ENCODE measurements at places on chromosomes 13 and 19.
A peak's percentile ranks its signal among the peaks of the same experiment; 100 is the strongest.

- no peak overlapping the region for H3K4me3 ChIP-seq
- no peaks in the 10 kb centered on the region for H3K36me3 ChIP-seq
- H3K27me3 ChIP-seq = no peaks in the 10 kb centered on the region
- no peaks in the 10 kb centered on the region for H3K4me1 ChIP-seq
- no peak for DNase-seq
- no peak overlapping the region for H3K27ac ChIP-seq
Measured at GRCh38 chr13:69450245-69450644, 657.4 kb upstream of the ATXN8OS start.

GRCh38 chr19:4678881-4679790, 9.0 kb upstream of the MYDGF start:
- no peaks in the 10 kb centered on the region for H3K4me1 ChIP-seq
- no peak for DNase-seq
- H3K27ac ChIP-seq = no peak overlapping the region
- no peaks in the 10 kb centered on the region for H3K36me3 ChIP-seq
- H3K4me3 ChIP-seq = no peak overlapping the region

GRCh38 chr13:73169971-73170370, 111.2 kb downstream of the KLF5 start:
- DNase-seq = no peak
- H3K36me3 ChIP-seq = no peaks in the 10 kb centered on the region
- H3K27ac ChIP-seq = no peak overlapping the region
- no peak overlapping the region for H3K4me3 ChIP-seq
- H3K27me3 ChIP-seq = no peaks in the 10 kb centered on the region

- no peak overlapping the region for H3K27ac ChIP-seq
- no peaks in the 10 kb centered on the region for H3K36me3 ChIP-seq
- no peak for DNase-seq
- H3K27me3 ChIP-seq = no peaks in the 10 kb centered on the region
- H3K4me1 ChIP-seq = no peaks in the 10 kb centered on the region
Measured at GRCh38 chr19:3268326-3268725, 43.9 kb downstream of the CELF5 start.

DNA sequence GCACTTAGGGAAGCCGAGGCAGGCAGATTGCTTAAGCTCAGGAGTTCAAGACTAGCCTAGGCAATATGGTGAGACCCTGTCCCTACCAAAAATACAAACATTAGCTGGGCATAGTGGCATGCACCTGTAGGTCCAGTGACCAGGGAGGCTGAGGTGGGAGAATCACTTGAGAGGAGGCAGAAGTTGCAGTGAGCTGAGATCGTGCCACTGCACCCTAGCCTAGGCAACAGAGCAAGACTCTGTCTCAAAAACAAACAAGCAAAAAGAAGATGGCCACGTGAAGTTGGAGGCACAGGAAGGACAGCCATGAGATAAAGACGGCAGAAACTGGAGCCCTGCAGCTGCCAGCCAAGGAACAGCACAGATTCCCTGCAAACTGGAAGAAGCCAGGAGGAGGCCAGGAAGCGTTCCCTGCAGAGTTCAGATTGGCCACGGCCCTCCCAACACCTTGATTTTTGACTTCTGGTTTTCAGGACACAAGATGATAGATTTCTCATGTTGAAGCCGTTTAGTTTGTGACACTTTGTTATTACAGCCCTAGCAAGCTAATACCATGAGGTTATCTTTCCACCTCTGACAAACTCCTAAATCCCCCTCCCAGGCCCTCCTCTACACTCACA, 786.7 kb downstream of the UQCRFS1 start:
- no peaks in the 10 kb centered on the region for H3K36me3 ChIP-seq
- no peaks in the 10 kb centered on the region for H3K4me1 ChIP-seq
- no peaks in the 10 kb centered on the region for H3K27me3 ChIP-seq
- no peak overlapping the region for H3K4me3 ChIP-seq
- DNase-seq = no peak
- no peak overlapping the region for H3K27ac ChIP-seq

DNA sequence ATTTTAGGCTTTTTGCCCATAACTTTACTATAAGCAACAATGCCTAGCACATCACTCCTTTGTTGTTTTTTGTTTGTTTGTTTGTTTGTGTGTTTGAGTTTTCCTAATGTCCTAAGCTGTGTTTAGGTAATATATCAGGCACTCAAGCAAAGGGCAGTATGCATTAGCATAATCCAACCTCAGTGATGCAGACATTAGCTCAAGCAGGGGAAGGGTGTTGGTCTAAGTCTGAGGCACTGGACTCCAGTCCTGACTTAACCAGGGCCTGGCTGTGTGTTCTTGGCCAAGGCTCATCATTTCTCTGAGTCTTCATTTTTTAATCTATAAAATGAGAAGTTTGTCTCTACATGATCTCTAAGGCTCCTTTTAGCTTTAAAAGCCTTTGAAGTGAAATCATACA, 65.9 kb upstream of the RFC3 start:
- no peak overlapping the region for H3K27ac ChIP-seq
- no peaks in the 10 kb centered on the region for H3K36me3 ChIP-seq
- no peak overlapping the region for H3K4me3 ChIP-seq

- DNase-seq = no peak
- no peak overlapping the region for H3K4me3 ChIP-seq
- no peaks in the 10 kb centered on the region for H3K36me3 ChIP-seq
- peaks cover 8% of the 10 kb centered on the region for H3K27me3 ChIP-seq
- H3K4me1 ChIP-seq = peaks cover 6% of the 10 kb centered on the region
Measured at GRCh38 chr19:7638802-7639465, 2.0 kb downstream of the STXBP2 start.

- H3K27me3 ChIP-seq = no peaks in the 10 kb centered on the region
- no peak overlapping the region for H3K27ac ChIP-seq
- no peaks in the 10 kb centered on the region for H3K36me3 ChIP-seq
- DNase-seq = no peak
- no peaks in the 10 kb centered on the region for H3K4me1 ChIP-seq
Measured at GRCh38 chr19:2756921-2757881, 17.4 kb upstream of the SLC39A3 start.

- H3K36me3 ChIP-seq = no peaks in the 10 kb centered on the region
- DNase-seq = no peak
- H3K27ac ChIP-seq = no peak overlapping the region
- no peaks in the 10 kb centered on the region for H3K4me1 ChIP-seq
- H3K27me3 ChIP-seq = no peaks in the 10 kb centered on the region
- H3K4me3 ChIP-seq = no peak overlapping the region
Measured at GRCh38 chr19:31562966-31563612, 213.9 kb upstream of the TSHZ3 start.

GRCh38 chr13:50893211-50893852, 16.3 kb upstream of the RNASEH2B start:
- H3K27ac ChIP-seq = peak overlapping the region; percentile 27
- H3K36me3 ChIP-seq = no peaks in the 10 kb centered on the region
- peak overlapping the region; percentile 26 for H3K4me3 ChIP-seq
- DNase-seq = no peak

- no peak for DNase-seq
- no peak overlapping the region for H3K4me3 ChIP-seq
- no peaks in the 10 kb centered on the region for H3K4me1 ChIP-seq
- H3K27me3 ChIP-seq = no peaks in the 10 kb centered on the region
Measured at GRCh38 chr13:101556676-101557123, 104.2 kb downstream of the ITGBL1 start.

GRCh38 chr13:31042049-31042448, 109.6 kb downstream of the TEX26 start:
- no peak overlapping the region for H3K4me3 ChIP-seq
- DNase-seq = no peak
- peaks cover 33% of the 10 kb centered on the region for H3K4me1 ChIP-seq
- no peaks in the 10 kb centered on the region for H3K27me3 ChIP-seq
- H3K27ac ChIP-seq = no peak overlapping the region

- H3K27ac ChIP-seq = peak overlapping the region; percentile 98
- H3K4me1 ChIP-seq = peaks cover 34% of the 10 kb centered on the region
- peak overlapping the region; percentile 82 for H3K4me3 ChIP-seq
- no peaks in the 10 kb centered on the region for H3K27me3 ChIP-seq
- no peak for DNase-seq
- no peaks in the 10 kb centered on the region for H3K36me3 ChIP-seq
Measured at GRCh38 chr19:13152974-13153568, 2.9 kb downstream of the IER2 start.

DNA sequence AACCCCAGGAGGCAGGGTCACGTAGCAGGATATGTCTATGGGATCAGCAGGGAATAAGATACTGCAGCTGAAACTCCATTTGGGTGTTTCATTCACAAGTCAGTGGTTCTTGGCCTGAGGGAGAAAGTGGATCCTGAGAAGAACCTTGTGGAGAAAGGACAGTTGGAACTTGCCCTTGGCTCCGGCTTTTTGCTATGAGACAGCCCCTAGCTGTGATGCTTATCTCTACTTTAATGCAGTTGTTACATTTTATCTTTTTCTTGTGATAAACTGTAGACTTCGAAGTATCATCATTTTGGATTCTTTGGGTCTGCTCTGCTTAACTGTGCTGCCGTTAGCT, 6.0 kb upstream of the SCEL start:
- no peaks in the 10 kb centered on the region for H3K27me3 ChIP-seq
- H3K4me1 ChIP-seq = no peaks in the 10 kb centered on the region
- DNase-seq = no peak
- no peaks in the 10 kb centered on the region for H3K36me3 ChIP-seq

GRCh38 chr19:45508417-45508860, 1.2 kb downstream of the VASP start:
- peak overlapping the region; percentile 93 for H3K27ac ChIP-seq
- no peaks in the 10 kb centered on the region for H3K36me3 ChIP-seq
- no peaks in the 10 kb centered on the region for H3K27me3 ChIP-seq
- H3K4me1 ChIP-seq = peaks cover 61% of the 10 kb centered on the region
- no peak for DNase-seq
- H3K4me3 ChIP-seq = peak overlapping the region; percentile 97

DNA sequence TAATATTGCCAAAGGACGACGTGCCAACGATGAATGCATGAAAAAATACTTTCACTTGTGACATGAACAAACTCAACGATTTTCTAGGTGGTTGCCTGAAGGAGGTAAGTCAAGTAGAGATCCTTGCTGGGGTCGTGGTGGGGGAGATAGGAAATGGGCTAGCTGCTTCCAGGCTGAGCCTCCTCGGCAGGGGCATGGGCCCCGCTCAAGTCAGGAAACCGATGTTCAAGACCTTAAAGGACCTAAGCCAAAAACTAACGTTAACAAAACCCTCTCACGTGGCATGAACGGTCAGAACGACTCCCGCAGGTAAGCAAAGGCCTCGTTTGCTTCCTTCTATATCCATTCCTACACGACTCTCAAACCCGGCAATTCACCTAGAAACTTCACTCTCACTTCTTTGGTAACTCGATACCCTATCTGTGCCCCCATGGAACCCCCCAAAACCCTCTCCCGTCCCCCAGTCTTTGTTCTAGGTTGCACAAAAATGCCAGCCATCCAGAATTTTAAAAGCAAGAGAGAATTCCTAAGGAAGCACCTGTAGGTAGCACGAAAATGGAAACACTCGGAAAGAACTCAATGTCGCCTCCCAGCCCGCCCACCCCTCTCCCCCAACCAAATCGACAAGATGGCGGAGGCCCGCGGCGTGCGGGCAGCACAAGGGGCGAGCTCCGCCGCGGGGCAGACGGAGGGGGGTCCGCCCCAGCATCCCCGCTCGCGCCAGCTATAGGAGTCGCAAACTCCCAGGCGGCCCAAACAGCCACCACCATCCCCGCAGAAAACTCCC, 13.6 kb downstream of the ACP4 start:
- H3K36me3 ChIP-seq = no peaks in the 10 kb centered on the region
- no peak for DNase-seq
- H3K27me3 ChIP-seq = no peaks in the 10 kb centered on the region

- peak overlapping the region; percentile 68 for H3K4me3 ChIP-seq
- H3K27me3 ChIP-seq = no peaks in the 10 kb centered on the region
- DNase-seq = no peak
- no peaks in the 10 kb centered on the region for H3K36me3 ChIP-seq
- peaks cover 14% of the 10 kb centered on the region for H3K4me1 ChIP-seq
Measured at GRCh38 chr19:9793071-9793591, 24.6 kb upstream of the ZNF846 start.

DNA sequence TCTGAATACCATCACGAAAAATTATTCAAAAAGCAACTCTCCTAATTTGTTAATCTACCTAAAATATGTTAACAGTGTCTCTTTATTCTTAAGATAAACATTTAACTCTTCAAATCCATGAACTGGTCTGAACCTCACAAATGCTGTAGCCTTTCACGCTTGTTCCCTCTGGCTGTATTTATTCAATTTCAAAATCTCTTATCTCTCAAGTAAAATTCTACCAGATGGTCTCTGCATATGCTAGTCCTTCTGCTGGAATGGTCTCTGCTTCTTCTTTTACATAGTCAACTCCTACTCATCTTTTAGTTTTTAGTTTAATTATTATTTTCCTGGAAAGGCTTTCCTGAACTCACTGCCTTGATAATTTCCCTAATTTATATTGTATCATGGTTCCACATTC, 232.9 kb upstream of the PCDH20 start:
- H3K4me1 ChIP-seq = no peaks in the 10 kb centered on the region
- H3K4me3 ChIP-seq = no peak overlapping the region
- H3K27me3 ChIP-seq = no peaks in the 10 kb centered on the region
- H3K27ac ChIP-seq = no peak overlapping the region
- DNase-seq = no peak

DNA sequence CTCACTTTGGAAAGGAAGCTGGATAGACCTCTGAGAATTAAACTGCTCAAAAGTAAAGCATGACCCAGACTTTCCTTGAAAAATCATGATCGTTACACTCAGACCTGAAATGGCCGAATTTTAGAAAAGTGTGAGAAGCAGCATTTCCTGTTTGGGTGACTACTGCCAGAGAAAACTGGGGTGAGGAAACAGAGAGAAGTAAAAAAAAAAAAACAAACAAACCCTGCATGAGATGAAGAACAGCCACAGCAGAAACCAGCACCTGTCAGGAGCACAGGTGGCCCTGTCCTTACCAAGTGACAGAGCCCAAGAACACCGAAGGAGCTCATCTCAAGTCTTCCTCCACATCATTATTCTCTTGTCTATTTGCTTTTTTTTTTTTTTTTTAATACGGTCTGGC, 12.0 kb upstream of the ADPRHL1 start:
- peaks cover 13% of the 10 kb centered on the region for H3K36me3 ChIP-seq
- H3K27ac ChIP-seq = no peak overlapping the region
- H3K27me3 ChIP-seq = no peaks in the 10 kb centered on the region
- H3K4me3 ChIP-seq = no peak overlapping the region
- no peaks in the 10 kb centered on the region for H3K4me1 ChIP-seq

DNA sequence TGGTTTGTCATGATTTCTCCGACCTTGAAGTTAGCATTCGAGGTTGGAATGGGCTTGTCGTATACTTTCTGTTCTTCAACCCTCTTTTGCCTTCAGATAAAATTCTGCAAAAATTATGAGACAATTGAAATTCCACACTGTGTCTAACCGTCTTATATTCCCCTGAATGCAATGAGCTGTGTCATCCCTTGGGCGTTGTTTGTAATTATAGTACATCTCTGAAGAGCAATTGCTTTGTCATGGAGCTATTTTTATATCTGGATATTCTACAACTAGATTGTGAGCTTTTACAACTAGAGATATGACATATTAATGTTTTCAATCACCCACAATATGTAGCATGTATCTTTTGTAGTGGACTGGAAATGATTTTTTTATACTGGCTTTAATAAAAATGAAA, 631.8 kb upstream of the SLC10A2 start:
- no peaks in the 10 kb centered on the region for H3K36me3 ChIP-seq
- H3K27ac ChIP-seq = no peak overlapping the region
- H3K4me3 ChIP-seq = no peak overlapping the region
- no peak for DNase-seq
- H3K4me1 ChIP-seq = no peaks in the 10 kb centered on the region

- no peaks in the 10 kb centered on the region for H3K27me3 ChIP-seq
- no peak overlapping the region for H3K27ac ChIP-seq
- H3K36me3 ChIP-seq = no peaks in the 10 kb centered on the region
- H3K4me3 ChIP-seq = no peak overlapping the region
- H3K4me1 ChIP-seq = peaks cover 5% of the 10 kb centered on the region
Measured at GRCh38 chr13:74442751-74443150, 308.5 kb upstream of the KLF12 start.

GRCh38 chr13:109728791-109729731, 57.3 kb downstream of the IRS2 start:
- DNase-seq = no peak
- H3K4me1 ChIP-seq = no peaks in the 10 kb centered on the region
- no peaks in the 10 kb centered on the region for H3K27me3 ChIP-seq
